T-helper 17 cell (primary cell): ENCODE measurements at places on chromosomes 1 and 21.

- no peaks in the 10 kb centered on the region for H3K36me3 ChIP-seq
- no peak overlapping the region for H3K27ac ChIP-seq
- no peak for DNase-seq
- no peak overlapping the region for H3K4me3 ChIP-seq
Measured at GRCh38 chr21:15098181-15098580, 33.4 kb upstream of the NRIP1 start.

- H3K36me3 ChIP-seq = no peaks in the 10 kb centered on the region
- DNase-seq = no peak
- H3K4me1 ChIP-seq = peaks cover 1% of the 10 kb centered on the region
- H3K27me3 ChIP-seq = peaks cover 35% of the 10 kb centered on the region
- no peak overlapping the region for H3K27ac ChIP-seq
Measured at GRCh38 chr1:54931275-54931840, 44.4 kb upstream of the DHCR24 start.

GRCh38 chr1:227449051-227449450, 114.3 kb upstream of the ZNF678 start:
- peaks cover 2% of the 10 kb centered on the region for H3K4me1 ChIP-seq
- DNase-seq = no peak
- H3K27ac ChIP-seq = no peak overlapping the region
- H3K36me3 ChIP-seq = peaks cover 3% of the 10 kb centered on the region
- no peak overlapping the region for H3K4me3 ChIP-seq

DNA sequence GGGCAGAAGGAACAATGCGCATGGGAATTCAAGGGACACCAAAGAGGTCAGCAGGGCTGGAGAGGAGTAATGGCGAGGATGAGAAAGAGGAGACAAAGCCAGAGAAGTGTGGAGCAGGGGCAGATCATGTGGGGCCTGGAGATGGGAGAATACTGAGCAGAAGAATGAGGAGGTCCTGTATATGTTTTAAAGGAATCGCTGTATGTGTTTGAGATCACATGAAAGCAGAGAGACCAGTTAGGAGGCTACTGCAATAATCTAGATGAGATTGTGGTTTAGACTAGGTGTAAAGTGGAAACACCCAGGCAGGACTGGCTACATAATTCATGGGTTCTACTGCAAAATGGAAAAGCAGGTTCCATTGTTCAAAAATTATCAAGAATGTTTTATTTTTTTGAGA, 33.3 kb upstream of the SLC30A10 start:
- no peak overlapping the region for H3K27ac ChIP-seq
- DNase-seq = no peak
- no peak overlapping the region for H3K4me3 ChIP-seq
- H3K27me3 ChIP-seq = no peaks in the 10 kb centered on the region

DNA sequence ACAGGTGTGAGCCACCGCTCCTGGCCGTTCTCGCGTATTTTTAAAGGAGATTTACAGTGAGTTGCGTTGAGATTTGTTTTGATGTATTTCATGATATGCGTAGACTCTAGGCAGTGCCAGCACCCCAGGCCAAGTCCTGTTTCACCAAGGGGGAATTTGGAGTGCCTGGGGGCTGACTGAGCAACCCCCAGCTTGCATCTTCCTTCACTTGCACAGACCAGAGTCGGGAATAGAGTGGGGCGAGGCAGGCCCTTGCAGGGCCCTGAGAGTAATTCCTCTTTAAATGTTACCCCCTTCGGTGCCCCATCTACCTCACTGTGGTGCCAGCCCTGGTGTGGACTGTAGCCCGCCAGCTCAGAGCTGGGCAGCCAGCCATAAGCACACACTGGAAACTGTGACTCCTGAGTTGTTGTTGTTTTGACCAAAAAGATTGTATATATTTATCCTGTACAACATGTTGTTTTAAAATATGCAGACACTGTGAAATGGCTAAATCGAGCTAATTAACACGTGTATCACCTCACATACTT, 269.5 kb downstream of the NPHP4 start:
- peaks cover 3% of the 10 kb centered on the region for H3K4me1 ChIP-seq
- no peak overlapping the region for H3K4me3 ChIP-seq
- no peaks in the 10 kb centered on the region for H3K36me3 ChIP-seq
- DNase-seq = no peak
- H3K27ac ChIP-seq = no peak overlapping the region

GRCh38 chr1:37315371-37315846, 159.0 kb upstream of the ZC3H12A start:
- peaks cover 8% of the 10 kb centered on the region for H3K36me3 ChIP-seq
- peaks cover 97% of the 10 kb centered on the region for H3K27me3 ChIP-seq
- DNase-seq = no peak
- H3K4me3 ChIP-seq = no peak overlapping the region

DNA sequence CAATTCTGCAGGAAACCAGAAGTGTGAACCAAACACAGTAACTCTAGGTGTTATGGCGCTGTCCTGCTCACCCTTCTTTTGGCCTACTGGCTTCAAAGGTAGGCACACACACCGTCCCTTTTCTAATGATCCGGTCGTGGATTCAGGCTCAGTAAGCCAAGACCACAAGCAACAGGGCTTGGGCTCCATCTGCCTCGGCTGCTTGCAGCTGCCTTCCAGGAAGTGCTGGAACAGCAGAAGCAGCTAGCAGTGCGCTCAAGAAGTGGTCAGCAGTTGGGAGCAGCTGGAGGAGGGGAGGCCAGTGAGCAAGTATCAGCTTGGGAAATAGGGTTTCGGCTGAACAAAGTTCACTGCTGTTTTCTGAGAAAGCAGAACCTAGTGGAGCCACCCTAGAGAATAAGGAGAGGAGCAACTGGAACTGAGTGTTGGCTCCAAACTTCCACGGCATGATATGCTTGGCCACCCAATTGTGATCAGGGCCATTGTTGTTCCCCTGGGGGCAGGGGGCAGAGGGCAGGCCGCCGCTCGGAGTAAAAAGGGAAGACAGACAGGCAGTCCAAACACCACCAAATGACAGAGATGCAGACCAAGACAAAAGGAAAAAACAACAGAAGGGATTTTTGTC, 173.4 kb downstream of the TOMM20 start:
- DNase-seq = no peak
- H3K36me3 ChIP-seq = no peaks in the 10 kb centered on the region
- peaks cover 28% of the 10 kb centered on the region for H3K4me1 ChIP-seq
- H3K4me3 ChIP-seq = peak overlapping the region; percentile 39
- H3K27me3 ChIP-seq = no peaks in the 10 kb centered on the region

GRCh38 chr1:27365372-27366112, 1.2 kb downstream of the MAP3K6 start:
- H3K4me3 ChIP-seq = peak overlapping the region; percentile 95
- DNase-seq = peak; percentile 39
- H3K27me3 ChIP-seq = no peaks in the 10 kb centered on the region
- H3K27ac ChIP-seq = peak overlapping the region; percentile 67

DNA sequence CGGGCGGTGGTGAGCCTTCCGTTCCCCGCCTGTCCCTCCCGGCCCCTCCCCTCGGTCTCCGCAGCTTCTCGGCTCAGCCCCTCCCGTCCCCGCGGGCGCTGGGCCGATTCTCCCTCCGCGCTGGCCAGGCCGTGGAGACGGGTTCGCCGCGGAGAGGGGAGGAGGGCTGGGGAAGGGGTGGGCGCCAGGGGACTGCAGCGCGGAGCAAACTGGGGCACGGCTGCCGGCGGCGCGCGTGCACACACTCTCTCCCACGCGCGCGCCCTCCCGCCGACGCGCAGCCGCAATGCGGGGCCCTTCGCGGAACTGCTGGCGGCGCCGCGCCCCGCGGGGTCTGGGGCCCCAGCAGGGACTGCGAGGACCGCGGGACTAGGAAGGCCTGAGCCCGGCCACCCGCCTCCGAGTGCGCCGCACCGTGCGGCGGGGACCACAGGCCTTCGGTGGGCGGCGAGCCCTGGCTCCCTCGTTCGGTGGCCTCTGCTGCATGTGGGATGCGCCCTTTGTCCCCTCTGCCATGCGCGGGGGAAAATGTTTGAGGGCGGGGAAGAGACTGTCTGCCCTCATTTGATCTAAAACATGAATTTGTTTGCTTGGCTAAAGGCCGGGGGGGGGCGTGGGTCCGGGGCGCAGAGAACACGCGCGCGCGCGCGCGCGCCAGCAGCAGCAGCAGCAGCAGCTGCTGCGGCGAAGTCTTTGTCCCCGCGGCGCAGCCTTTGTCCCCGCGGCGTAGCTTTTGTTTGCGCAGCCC, 90.7 kb upstream of the VAMP3 start:
- no peaks in the 10 kb centered on the region for H3K27me3 ChIP-seq
- peak; percentile 47 for DNase-seq
- H3K4me3 ChIP-seq = peak overlapping the region; percentile 82
- H3K4me1 ChIP-seq = peaks cover 2% of the 10 kb centered on the region
- peak overlapping the region; percentile 3 for H3K27ac ChIP-seq

GRCh38 chr1:9426291-9426711, 113.0 kb upstream of the SLC25A33 start:
- peaks cover 46% of the 10 kb centered on the region for H3K4me1 ChIP-seq
- H3K27ac ChIP-seq = peak overlapping the region; percentile 83
- no peaks in the 10 kb centered on the region for H3K36me3 ChIP-seq
- H3K4me3 ChIP-seq = peak overlapping the region; percentile 66
- H3K27me3 ChIP-seq = no peaks in the 10 kb centered on the region

DNA sequence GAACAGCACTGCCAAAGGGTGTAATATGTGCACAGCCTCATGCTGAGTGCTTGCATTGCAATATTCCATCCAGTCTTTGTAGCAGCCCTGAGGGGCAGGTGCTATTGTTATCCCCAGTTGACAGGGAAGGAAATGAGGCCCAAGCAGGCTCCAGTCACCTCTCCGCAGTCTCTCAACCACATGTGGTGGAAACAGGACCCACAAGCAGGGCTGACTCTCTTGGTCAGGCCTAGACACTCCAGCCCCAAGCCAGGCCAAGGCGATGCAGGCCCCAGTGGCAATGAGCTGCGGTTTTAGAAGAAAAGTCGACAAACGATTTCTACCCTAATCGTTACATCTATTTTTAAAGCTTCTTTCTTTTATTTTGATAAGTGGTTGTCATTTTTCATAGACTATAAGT, 52.6 kb upstream of the GADD45A start:
- no peak overlapping the region for H3K27ac ChIP-seq
- no peaks in the 10 kb centered on the region for H3K27me3 ChIP-seq
- peaks cover 24% of the 10 kb centered on the region for H3K4me1 ChIP-seq
- H3K36me3 ChIP-seq = peaks cover under 1% of the 10 kb centered on the region
- no peak overlapping the region for H3K4me3 ChIP-seq

- peaks cover 6% of the 10 kb centered on the region for H3K27me3 ChIP-seq
- no peaks in the 10 kb centered on the region for H3K36me3 ChIP-seq
- no peak for DNase-seq
- H3K4me3 ChIP-seq = no peak overlapping the region
Measured at GRCh38 chr1:194512957-194513356, 1326.5 kb upstream of the B3GALT2 start.

DNA sequence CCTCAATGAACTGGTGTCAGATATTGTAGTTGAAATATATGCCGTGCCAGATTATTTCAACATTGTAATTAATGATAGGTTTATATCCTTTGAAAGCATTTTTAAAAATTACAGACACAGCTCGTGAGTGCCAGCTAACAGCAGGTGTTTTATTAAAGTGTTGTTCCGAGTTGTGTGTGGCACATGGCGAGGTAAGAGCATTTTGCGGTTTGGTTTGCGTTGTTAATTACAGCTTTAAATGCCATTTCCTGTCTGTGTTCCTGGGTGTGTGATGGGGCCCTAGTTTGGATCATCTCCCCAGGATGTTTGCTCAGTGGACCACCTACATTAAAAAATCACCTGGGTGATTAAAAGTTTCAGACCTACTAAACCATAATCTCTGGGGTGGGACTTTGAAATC, 97.4 kb downstream of the PRDM2 start:
- peaks cover 30% of the 10 kb centered on the region for H3K4me1 ChIP-seq
- H3K4me3 ChIP-seq = no peak overlapping the region
- H3K27ac ChIP-seq = peak overlapping the region; percentile 89
- no peak for DNase-seq
- H3K27me3 ChIP-seq = no peaks in the 10 kb centered on the region

DNA sequence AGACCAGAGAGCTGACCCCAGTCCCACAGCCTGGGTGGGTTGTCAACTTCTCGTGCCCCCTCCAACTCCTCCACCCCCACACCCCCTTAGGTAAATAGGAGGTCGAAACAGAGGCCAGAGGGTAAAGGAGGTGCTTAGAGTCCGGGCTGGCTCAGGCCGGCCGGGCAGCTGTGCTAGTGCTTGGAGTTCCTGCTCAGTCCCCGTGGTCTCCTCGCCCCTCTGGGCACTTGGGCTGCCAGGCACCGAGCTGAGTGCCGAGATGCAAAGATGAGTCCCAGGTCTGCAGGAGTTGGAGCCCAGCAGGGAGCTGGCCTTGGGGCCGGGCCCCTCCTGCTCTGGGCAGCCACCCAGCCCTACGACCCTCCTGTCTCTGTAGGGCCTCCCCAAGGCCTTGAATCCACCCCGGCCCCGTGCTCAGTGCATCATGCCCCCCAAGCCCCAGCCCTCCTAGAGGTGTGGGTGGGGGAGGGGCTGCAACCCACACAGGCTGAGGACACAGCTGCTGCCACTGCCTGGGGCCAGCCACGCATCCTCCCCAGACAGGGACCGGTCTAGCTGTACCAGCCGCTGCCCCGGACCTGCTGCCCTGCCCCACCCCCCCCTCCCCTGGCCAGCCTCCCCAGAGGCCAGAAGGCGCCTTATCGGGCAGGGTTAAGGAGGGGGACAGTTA, 1.9 kb downstream of the SMIM1 start:
- no peaks in the 10 kb centered on the region for H3K27me3 ChIP-seq
- no peak overlapping the region for H3K4me3 ChIP-seq
- H3K36me3 ChIP-seq = no peaks in the 10 kb centered on the region
- no peak for DNase-seq

DNA sequence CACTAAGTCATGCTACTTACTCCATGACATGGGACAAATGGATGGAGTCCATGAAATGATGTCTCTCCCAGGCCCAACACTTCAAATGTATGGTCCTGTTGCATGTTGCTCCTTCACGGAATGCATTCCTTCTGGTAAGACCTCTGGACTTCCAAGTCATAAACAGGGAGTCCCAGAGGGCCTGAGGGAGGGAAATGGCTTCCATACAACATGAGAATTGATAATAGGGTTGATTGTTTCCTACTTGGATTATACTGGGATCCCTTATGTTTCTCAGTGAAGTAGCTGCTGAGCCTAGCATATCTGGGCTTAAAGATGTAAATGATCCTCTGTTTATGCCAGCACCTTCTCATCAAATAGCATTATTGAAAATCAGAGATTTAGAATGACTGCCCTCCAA, 104.2 kb upstream of the MAGI3 start:
- no peak for DNase-seq
- H3K36me3 ChIP-seq = no peaks in the 10 kb centered on the region
- H3K27me3 ChIP-seq = peaks cover 37% of the 10 kb centered on the region
- H3K4me1 ChIP-seq = no peaks in the 10 kb centered on the region
